ENCODE measurements at places on chromosomes 4 and X.

DNA sequence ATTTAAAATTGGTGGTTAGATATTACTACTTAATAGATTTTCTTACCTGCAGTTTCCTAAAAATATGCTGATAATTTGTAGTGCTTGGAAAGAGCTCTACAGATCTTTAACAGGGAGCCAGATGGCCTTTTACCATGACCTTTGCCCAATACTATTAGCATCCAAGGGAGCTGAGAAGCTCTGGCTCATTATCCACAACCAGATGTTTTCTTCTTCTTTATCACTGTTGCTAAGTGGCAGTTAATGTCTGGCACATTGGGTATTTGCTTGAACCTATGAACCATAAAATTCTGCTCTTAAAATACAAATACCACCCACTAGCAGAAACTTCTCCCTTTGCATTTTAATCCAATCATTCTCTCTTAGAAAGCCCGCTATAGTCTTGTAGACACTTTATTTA lies 1480.3 kb downstream of the C4orf33 start:
- DNase-seq = no peak

DNA sequence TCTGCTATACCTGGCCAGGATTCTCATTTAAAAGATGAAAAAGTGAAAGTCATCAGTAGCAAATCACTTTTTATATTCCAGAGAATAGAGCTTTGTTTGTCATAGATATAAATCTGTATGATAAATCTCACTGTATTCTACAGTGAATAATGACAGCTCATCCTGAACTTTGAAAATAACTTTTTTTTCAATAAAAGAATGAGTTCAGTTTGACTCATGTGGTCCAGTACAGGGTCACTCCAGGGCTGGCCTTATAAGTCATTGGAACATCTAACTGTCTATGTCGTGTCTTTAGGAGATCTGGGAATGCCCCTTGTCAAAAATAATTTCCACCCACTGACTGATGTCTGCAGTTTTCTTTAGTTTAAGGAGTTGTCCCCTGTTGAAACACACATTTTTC lies 18.5 kb upstream of the CXCL8 start:
- DNase-seq = peak; percentile 85

GRCh38 chr4:61152433-61152832 lies 47.7 kb upstream of the ADGRL3 start:
- no peak for DNase-seq

- DNase-seq = peak; percentile 44
Measured at GRCh38 chr4:30103455-30103854, 616.7 kb upstream of the PCDH7 start.

- no peak for DNase-seq
Measured at GRCh38 chrX:71236836-71237235, 13.8 kb downstream of the GJB1 start.

GRCh38 chr4:105291925-105292324 lies 145.2 kb downstream of the TET2 start:
- no peak for DNase-seq

GRCh38 chrX:110536816-110537215 lies 178.2 kb downstream of the RTL9 start:
- DNase-seq = no peak

All from fibroblast of mammary gland (primary cell).